ENCODE measurements at places on chromosomes 4 and X.
A peak's percentile ranks its signal among the peaks of the same experiment; 100 is the strongest.

GRCh38 chr4:40192114-40193015, 4.5 kb upstream of the RHOH start:
- DNase-seq = no peak

GRCh38 chr4:100696531-100696930, 178.7 kb upstream of the EMCN start:
- DNase-seq = no peak

GRCh38 chr4:86156531-86156930, 203.3 kb downstream of the MAPK10 start:
- no peak for DNase-seq

DNA sequence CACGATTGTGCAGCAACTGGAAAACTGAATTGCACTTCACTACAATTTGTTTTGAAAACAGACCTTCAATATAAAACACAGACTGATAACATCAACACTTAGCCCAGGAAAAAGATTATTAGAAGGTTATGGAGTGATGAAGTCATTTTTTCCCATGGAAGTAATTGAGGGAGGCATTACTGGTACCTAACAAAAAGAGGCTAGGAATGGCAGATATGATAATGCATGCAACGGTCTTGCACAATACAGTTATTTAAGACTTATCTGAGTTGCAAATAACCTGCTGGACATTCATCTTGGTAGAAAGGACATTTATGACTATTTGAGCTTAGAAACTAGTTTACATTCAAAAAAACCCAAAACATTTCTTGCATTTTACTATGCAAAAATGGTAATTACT, 1031.9 kb downstream of the FAT4 start:
- no peak for DNase-seq

- DNase-seq = peak; percentile 57
These were observed 50.0 kb upstream of the CLCN4 start for GRCh38 chrX:10106806-10107205.

DNA sequence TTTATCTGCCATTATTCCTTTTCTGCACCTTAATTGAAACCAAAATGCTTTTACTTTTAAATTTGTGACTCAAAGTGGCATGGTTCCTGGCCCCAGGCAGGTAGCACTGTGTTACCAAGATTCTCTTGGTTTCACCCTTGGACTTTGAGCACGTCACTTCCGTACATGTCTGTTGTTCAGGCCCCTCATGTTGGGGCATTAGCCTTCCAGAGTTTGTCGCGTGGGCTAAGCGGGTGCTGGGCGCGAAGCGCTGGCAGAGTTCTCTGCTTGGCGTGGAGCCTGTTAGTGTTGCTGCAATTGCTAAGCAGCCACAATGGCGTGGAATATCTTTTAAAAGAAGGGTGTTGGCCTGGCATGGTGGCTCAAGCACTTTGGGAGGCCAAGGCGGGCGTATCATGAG, 14.0 kb upstream of the TADA2B start:
- no peak for DNase-seq

DNA sequence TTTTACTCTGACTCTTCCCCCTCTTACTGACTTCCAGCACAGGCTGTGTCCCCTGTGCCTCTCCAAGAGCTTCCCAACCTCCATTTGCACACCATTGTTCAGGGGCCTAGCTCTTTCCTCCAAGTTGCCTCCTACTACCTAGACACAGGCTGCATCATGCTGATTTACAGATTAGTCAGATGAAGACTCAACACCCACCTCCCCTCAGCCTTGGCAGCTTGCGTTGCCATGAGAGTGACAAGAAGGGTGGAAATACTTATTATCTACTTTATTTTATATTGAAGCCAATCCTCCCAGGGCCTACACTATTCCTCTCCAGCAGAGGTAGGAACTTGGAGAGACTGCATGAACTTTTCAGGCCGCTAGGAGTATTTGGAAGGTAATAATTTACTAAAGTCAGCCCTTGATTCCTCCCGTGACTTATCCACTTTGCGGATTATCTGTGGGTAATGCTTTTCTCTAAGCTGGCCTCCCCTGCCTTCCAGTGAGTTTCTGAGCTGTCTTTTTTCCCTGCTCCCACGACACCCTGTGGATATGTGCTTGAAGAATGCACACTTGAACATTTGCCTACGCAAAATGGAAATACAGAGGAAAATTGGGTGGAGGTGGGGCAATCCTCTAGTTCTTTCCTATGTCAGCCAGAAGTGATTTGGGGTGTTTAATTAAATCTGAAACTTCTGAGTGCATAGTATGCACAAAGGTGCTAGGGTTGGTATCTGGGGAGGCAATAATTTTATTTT, 74.1 kb upstream of the TMEM164 start:
- DNase-seq = no peak

GRCh38 chr4:76235915-76236314, 15.6 kb upstream of the FAM47E start:
- no peak for DNase-seq

Measured in activated T-cell treated with anti-CD3 and anti-CD28 coated beads, Interleukin-2, amount 50 U/mL, for 72 hours (primary cell).